ENCODE measurements at places on chromosomes 7 and 10.

- no peak for DNase-seq
Observed at GRCh38 chr7:75869776-75870379, 9.0 kb upstream of the RHBDD2 start.

DNA sequence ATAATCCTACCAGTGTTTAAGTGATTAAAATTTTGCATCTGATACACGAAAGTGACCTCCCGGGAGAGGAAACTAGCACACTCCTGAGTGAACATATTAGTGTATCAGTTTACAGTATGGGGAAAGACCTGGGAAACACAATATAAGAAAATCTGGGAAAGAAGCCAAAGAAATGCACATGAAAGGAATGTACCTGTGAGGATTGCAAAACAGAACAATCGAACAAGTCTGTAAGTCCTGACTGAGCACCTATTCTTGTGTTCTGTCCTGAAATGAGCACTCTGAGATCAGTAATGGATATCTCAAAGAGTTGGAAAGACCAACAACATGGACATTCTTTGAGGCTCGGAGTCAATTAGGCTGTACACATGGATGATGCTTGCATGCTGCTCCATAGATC is 554.7 kb downstream of the SORCS3 start:
- no peak for DNase-seq

- DNase-seq, result no peak
Observed at GRCh38 chr7:4099651-4100050, 582.4 kb upstream of the FOXK1 start.

DNA sequence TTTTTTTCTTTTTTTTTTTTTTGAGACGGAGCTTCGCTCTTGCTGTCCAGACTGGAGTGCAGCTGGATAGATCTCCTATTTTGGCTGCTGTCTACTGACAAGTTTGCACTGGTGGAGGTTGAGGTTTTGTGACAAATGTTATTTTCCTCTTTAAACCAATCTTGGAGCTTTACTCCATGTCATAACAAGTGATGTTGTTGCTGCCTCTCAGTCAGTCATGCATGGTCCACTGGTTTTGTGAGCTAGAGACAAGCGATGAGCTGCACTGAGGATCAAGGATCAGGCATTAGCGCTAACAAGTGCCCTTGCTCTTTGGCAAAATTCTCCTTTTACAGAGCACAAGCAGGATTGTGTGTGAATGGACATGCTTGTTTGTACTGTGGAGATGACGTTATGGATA is 805 bp upstream of the WDFY4 start:
- no peak for DNase-seq

DNA sequence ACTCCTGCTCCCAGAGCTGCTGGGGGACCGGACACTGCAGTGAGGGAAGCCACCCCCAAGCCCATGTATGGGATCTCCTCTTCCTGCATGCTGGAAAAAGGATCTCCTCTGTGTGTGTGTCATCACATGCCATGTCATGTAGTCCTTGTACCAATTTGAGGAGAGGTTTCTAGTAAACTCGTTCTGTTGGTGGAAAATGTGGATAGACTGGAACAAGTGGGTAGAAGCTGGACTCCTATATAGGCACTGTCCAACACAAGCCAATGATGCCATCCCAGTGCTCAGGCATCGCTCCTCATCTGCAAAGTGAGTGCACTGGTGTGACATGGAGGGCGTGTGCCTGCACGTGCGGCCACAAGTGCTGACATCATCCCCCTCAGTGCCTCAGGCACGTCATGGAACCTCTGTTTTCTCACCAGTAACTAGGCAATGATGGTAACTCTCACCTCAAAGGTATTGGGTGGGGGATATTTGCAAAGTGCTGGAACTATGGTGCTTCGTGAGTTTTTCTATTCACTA is 19.3 kb downstream of the MYO1G start:
- DNase-seq, result peak; percentile 67

- DNase-seq, result no peak
Observed at GRCh38 chr10:110574420-110574819, 6.9 kb downstream of the SMC3 start.

DNA sequence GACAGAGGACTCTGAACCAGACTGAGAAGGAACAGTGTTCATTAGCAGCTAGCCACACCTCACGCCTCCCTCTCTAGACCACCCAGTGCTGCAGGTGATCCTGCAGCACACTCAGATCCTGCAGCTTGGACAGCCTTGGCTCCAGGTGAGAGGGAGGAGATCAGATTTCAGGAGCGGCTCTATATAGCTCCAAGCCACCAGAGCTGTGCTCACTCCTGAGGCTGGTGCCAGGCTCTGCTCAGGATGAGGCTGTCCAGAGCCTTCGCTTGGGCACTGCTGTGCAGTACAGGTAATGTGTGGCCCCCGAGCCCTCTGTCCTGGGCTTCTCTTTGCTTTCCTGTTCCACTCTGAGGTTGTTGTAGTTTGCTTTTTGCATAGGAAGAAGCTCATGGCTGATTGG is 42.4 kb downstream of the C10orf120 start:
- DNase-seq, result no peak

DNA sequence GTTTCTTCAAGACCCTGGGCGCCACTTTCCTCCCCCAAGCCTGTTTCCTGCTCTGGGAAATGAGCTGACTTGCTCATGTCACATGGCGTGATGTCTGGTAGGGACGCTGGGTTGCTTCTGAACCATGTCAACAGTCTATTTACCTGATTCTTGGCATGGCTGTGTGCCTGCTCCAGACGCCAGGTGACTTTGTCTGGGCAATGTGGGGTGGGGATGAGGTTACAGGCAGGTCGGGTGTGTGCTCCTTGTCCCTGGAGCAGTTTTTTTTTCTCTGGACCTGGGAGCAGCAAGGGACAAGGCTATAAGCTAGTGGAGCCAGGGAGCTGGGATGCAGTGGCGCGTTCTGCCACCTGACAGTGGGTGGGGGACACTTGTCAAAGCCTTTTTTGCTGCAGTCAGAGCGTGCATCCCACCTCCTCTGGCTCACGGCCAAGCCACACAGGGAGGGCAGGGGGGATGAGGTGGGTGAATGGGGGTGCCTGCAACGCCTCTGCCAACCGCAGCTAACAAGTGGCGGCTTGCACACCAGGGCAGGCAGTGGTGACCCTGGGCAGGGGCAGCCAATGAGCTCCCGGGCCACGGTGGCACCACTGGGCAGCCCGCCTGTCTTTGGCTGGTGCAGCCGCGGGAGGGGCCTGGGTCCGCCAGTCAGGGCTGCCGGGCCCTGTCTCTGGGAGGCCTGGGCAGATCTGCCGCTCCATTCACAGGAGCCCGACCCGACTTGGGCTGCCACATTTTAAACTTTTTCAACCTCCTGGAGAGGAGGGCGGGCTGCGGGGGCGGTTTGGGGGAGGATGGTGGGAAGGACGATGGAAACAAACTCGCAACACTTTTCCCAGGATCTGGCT is 22.9 kb downstream of the DNAJB12 start:
- DNase-seq, result peak; percentile 59

DNA sequence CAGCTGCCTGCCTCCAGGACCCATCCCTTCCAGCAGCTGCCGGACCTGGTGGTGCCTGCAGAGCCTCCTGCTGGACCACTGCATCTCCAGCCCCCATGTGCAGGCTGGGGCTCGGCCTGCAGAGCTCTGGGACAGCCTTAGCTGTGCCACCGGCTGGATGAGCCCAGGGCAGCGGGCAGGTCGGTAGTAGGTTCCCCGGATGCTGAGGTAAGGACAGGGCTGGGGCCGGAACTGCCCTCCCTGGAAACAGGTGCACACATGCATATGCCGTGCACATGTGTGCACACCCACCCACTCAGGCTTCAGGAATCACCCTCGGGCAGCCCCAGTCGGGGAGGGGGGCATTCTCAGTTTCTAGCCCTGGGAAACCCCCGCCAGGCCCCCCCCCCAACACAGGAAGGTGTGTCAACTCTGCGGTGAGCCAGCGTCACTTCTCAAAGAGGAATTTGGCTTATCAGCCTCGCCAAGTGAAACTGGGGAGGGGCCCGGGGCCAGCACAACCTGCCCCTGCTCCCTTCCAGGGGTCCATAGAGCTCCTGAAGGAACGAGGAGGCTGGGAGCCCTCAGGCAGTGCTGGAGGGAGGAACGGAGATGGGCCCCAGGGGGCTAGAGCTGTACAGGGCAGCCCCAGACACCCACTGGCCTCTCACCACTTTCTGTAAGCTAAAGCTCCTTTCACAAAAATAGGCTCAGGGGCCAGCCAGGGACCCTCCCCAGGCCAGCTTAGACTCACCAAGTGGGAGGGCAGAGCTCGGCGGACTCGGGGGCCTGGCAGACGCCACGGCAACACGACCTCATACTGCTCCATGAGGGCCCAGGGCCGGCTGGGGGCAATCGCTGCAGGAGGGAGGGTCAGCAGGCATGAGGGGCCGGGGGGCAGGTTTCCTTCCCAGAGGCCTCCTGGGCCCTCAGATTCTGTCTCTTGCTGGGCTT is 1.7 kb downstream of the ADAM8 start:
- peak; percentile 25 for DNase-seq

GRCh38 chr7:108454674-108455550 is 1.3 kb downstream of the NRCAM start:
- no peak for DNase-seq

DNA sequence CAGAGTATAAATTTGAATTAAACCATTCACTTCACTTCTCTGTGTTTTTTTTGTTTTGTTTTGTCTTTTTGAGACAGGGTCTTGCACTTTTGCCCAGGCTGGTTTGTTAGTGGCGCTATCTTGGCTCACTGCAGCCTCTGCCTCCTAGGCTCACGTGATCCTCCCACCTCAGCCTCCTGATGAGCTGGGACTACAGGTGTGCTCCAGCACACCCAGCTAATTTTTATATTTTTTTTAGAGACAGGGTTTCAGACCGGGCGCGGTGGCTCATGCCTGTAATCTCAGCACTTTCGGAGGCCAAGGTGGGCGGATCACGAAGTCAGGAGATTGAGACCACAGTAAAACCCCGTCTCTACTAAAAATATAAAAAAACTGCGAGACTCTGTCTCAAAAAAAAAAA is 36.9 kb upstream of the STOX1 start:
- no peak for DNase-seq

GRCh38 chr7:128879939-128880746 is 17.5 kb downstream of the ATP6V1F start:
- peak; percentile 39 for DNase-seq

DNA sequence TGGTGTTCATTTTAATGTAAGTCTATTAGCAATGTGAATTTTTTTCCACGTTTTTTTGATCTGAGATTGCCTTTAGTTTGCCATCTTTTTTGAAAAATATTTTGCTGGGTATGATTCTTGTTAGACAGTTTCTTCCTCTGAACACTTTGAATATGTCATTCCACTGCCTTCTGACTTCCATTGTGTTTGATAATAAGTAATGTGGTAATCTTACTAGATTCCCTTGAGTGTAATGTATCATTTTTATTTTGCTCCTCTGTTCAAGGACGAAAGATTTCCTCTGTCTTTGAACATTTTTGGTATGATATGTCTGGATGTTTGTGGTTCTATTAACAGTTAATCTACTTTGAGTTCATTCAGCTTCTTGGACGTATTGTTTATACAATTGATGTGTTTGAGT is 371.4 kb downstream of the SUGCT start:
- no peak for DNase-seq

DNA sequence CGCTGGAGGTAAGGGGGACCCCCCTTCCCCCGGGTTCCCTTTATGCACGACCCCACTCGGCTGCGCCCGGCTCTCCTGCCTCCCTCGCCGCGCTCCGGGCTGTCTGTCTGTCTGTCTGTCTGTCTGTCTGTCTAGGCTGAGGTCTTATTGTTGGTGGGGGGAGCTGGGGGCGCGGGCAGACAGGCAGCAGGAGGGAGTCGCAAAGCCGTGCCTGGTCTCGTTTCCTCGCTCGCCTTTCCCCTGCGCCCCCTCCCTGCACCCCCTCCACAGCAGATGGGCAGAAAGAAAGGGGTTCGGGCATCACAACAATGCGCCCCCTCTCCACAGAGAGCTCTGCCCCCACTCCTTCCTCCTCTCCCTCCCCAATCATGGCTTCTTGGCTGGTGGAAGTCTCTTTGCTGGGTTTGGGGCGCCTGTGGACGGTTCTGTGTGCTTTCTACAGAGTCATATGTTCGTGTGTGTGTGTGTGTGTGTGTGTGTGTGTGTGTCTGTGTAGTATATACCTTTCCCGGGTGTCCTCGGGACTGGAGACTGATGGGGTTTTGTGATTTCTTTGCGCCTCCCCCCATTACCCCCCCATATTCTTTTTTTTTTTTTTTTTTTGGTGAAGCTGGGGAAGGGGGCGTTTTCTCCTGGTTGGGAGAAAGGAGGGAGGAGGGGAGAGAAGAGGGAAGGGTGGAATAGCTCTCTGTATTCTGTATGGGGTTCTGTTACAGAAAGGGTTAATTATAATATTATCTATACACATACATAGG is 1.9 kb downstream of the AUTS2 start:
- no peak for DNase-seq

- peak; percentile 51 for DNase-seq
Observed at GRCh38 chr10:60611291-60611747, 167.0 kb upstream of the CDK1 start.

GRCh38 chr7:116717137-116717536 is 45.1 kb downstream of the MET start:
- DNase-seq, result no peak

DNA sequence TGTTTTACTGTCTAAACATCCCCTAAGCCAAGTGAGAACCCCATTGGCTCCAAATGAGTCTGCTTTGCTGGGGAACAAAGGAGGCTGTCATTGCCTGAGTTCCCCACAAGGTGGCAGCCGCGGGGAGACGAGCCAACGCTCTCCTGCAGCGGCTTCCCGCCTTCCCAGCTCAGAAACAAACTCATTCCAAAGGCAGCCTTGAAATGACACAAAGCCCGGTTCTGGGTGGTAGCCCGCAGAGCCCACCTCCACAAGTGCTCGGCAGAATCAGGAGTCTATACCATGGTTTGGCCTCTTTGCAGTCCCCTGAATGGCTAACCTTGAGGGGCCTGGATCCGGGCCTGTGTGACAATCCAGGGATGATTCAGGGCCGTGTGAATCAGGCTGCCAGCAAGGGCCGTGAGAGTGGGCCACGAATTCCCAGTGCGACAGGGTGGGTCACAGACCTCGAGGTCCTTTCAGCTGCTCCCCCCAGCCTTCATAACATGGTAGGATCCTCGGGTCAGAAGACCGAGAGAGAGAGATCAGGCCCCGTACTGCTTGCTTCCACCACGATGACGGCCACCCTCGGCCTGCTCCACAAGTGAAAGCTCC is 79.7 kb downstream of the DLG5 start:
- DNase-seq, result peak; percentile 40

- DNase-seq, result no peak
Observed at GRCh38 chr10:119348516-119349240, 141.3 kb downstream of the GRK5 start.

GRCh38 chr10:30759423-30759822 is 129.9 kb upstream of the LYZL2 start:
- DNase-seq, result peak; percentile 15

GRCh38 chr7:8014399-8014798 is 45.8 kb downstream of the GLCCI1 start:
- no peak for DNase-seq

GRCh38 chr10:2197663-2198062 is 460.3 kb upstream of the ADARB2 start:
- DNase-seq, result no peak

- DNase-seq, result no peak
Observed at GRCh38 chr7:158581440-158582088, 6.1 kb downstream of the PTPRN2 start.

- no peak for DNase-seq
Observed at GRCh38 chr7:77691892-77692491, 4.3 kb upstream of the RSBN1L start.

- DNase-seq, result no peak
Observed at GRCh38 chr7:73328696-73329095, 735 bp downstream of the FKBP6 start.

Measured in inflammatory macrophage treated with lipopolysaccharide for 4 hours (primary cell).